Colonic mucosa (tissue), 4 donors: ENCODE measurements at places on chromosomes 2 and 18. TPM values are rescaled to one million over a fixed set of nuclear protein-coding genes. Genes with fewer than 3 reads are reported as not detected.

Gene PTPRN
- 1.9 TPM for total RNA-seq

DNA sequence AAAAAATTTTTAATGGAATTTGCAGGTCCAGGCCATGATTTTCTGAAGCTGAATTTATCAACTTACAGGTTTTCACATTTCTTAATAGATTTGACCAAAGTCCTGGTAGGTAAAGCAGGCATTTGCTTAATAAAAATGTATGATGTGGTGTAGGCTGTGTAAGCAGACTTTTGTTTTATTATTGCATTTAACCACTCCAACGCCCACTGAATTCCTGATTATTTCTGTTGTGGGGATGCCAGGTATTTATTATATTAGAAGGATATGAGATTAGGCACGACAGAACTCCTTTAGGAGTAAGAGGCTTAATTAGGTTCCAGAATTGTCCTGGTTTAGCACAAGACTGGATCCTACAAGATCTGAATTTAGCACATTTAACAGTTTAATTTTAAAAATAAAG, 111.1 kb downstream of the ADCYAP1 start:
- no peak for DNase-seq
- no peaks in the 10 kb centered on the region for H3K4me1 ChIP-seq
- no peaks in the 10 kb centered on the region for H3K36me3 ChIP-seq
- H3K27me3 ChIP-seq: no peaks in the 10 kb centered on the region

Gene INHA
- not detected for total RNA-seq

- no peak overlapping the region for H3K27ac ChIP-seq
- H3K4me1 ChIP-seq: no peaks in the 10 kb centered on the region
- H3K27me3 ChIP-seq: no peaks in the 10 kb centered on the region
Observed at GRCh38 chr18:8029731-8030130, 462.6 kb downstream of the PTPRM start.

Gene FAM237A
- total RNA-seq: not detected

- H3K27ac ChIP-seq: no peak overlapping the region
- no peak for DNase-seq
- no peaks in the 10 kb centered on the region for H3K27me3 ChIP-seq
- no peaks in the 10 kb centered on the region for H3K36me3 ChIP-seq
Observed at GRCh38 chr2:127130421-127130820, 23.5 kb upstream of the BIN1 start.

Gene TRIB2
- 10.5 TPM for total RNA-seq

Gene TEKT4
- not detected for total RNA-seq

Gene DPP4
- 25.5 TPM for total RNA-seq

Gene CMPK2
- 2.6 TPM for total RNA-seq
